ENCODE measurements at places on chromosomes 7 and 10.

DNA sequence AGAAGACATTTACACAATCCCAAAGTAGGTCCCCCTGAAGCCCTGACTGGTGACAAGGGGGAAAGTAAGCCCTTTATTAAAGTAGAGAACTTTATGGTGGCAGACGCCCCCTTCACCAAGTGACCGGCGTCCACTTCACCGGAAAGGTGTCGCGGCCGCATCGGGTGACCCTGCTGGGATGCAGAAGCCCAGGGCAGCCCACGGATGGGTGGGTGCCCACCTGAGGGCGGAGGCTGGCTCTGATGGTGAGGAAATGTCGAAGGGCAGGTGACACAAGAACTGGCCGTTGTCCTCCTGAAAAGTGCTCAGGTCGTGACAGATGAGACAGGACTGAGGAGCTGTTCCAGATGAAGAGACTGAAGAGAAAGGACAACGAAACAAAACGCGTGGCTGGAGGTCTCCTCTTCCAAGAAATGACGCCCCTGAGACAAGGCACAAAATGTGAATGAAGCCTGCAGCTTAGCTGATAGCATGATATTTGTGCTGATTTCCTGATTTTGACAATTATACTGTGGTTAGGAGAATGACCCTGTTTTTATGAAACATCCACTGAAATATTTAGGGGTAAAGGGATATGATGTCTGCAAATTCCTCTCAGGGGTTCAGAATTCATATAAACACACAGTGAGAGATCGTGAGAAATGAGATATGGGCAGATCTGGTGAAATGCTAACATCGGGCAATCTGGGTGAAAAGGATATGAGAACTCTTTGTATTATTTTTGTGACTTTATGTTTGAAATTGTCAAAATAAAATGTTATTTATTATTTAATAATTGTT, 123.9 kb downstream of the PRKAG2 start:
- no peak for DNase-seq

- no peak for DNase-seq
Observed at GRCh38 chr7:155993420-155994278, 181.4 kb upstream of the SHH start.

GRCh38 chr10:116311706-116312490, 12.3 kb upstream of the CCDC172 start:
- no peak for DNase-seq

DNA sequence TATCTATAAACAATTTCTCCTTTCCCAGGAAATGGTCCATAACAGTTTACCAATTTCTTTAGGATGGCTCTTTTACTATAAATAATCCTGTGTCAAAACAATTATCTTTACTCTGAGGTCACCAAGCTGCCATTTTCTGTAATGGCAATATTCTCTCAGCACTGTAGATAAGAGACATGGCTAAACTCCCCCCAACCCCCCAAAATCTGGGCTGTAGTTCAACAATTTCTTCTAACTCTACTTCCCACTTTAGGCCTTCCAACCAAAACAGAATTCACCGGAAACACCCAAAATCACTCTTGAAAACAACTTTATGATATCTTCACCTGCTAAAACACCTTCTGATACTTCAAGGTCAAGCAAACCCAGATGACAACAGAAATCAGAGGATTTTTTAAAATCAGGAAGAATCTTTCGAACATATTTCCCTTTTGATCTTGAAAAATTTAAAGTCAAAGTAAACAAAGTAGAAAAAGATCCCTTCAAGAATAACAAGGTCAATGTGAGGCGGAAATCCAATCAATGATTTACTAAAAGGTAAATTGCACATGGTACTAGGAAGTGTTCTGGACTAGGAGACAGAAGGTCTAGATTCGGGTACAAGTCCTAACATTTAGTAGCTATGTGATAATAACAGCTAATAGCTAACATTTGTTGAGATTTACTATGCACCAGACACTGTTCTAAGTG, 176.8 kb downstream of the CPEB3 start:
- DNase-seq: no peak

GRCh38 chr7:95694334-95694733, 78.0 kb upstream of the DYNC1I1 start:
- no peak for DNase-seq

DNA sequence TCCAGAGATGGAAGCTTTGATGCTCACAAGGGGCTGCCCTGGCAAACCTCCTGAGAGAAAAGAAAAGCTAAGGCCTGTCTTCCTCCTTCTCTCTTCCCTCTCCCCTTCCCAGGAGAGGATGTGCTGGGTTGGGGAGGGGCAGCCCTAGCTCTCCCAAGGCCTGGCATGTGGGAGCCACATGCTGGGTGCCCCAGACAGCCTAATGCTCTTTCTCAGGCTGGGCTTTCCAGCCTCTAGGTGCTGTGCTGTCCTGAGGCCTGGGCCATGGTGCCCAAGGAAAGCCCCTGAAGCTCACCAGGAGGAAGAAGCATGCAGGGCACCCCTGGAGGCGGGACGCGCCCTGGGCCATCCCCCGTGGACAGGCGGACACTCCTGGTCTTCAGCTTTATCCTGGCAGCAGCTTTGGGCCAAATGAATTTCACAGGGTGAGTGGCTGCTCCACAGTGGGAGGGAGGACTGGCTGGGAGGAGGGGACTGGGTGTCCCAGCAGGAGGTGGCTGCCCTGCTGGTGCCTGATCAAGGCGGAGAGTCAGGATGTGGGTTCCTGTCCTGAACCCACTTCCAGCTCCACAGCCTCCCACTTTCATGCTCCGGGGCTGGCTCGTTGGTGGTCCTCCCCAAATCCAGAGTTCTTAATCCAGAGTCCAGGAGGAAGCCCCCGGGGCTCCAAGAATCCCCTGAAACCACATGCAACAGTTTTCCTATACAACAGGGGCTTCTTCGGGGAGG, 1.7 kb downstream of the CPA5 start:
- no peak for DNase-seq

- DNase-seq: no peak
Observed at GRCh38 chr10:87850742-87851205, 12.6 kb downstream of the KLLN start.

GRCh38 chr7:51013218-51013786, 230.6 kb upstream of the GRB10 start:
- DNase-seq: no peak

DNA sequence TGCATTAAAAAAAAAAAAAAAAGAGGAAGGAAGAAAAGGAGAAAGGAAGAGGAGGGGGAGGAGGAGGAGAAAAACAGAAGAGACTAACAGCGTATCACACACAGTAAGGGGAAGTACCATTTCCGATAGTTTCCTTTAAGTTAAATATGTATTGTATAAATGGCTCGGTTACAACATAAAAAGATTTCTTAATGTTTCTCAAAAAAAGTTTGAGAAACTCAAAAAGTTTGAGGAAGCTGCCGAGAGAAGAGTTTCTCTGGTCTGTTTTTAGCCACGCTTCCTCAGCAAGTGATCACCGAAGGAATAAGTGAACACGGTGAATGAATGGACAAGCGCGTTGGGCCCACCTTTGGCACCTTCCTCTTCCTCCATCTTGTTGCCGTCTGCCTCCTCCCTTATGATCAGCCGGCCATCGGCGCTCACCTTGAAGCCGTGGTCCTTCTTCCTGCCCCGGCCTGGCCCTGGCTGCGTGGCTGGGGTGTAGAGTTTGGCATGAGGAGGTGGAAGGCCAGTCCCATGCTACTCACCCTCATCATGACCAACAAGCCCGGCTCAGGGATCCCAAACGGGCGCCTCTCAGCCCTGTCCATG, 31.3 kb upstream of the FRAT2 start:
- no peak for DNase-seq

GRCh38 chr10:119330342-119330741, 123.0 kb downstream of the GRK5 start:
- no peak for DNase-seq

GRCh38 chr7:131890176-131890575, 333.7 kb upstream of the PODXL start:
- DNase-seq: no peak

GRCh38 chr10:84076540-84077195, 62.6 kb upstream of the GHITM start:
- no peak for DNase-seq

GRCh38 chr10:112913661-112914287, 36.3 kb upstream of the TCF7L2 start:
- DNase-seq: no peak

GRCh38 chr7:82015751-82016150, 245.9 kb upstream of the HGF start:
- no peak for DNase-seq

- no peak for DNase-seq
Observed at GRCh38 chr7:32115831-32116230, 45.6 kb upstream of the PDE1C start.

- no peak for DNase-seq
Observed at GRCh38 chr7:64639267-64640001, 26.5 kb upstream of the ZNF107 start.

- DNase-seq: no peak
Observed at GRCh38 chr10:70060389-70060788, 7.7 kb downstream of the MACROH2A2 start.

DNA sequence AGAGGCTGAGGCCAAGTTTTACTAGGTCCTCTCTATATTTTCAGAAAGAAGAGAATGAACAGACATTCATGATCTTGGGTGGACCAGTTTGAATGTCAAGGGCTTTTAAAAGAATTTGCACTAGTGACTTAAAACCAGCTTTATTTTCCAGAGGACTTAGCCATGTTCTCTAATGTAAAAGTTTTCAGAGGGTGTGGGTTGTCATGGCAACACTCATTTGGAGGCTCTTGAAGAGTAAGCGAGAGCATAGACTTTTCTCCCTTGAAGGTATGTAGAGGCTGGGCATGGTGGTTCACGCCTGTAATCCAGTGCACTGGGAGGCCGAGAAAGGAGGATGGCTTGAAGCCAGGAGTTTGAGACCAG, 61.1 kb downstream of the GATA3 start:
- no peak for DNase-seq

GRCh38 chr10:123537188-123537961, 128.8 kb upstream of the GPR26 start:
- DNase-seq: no peak

DNA sequence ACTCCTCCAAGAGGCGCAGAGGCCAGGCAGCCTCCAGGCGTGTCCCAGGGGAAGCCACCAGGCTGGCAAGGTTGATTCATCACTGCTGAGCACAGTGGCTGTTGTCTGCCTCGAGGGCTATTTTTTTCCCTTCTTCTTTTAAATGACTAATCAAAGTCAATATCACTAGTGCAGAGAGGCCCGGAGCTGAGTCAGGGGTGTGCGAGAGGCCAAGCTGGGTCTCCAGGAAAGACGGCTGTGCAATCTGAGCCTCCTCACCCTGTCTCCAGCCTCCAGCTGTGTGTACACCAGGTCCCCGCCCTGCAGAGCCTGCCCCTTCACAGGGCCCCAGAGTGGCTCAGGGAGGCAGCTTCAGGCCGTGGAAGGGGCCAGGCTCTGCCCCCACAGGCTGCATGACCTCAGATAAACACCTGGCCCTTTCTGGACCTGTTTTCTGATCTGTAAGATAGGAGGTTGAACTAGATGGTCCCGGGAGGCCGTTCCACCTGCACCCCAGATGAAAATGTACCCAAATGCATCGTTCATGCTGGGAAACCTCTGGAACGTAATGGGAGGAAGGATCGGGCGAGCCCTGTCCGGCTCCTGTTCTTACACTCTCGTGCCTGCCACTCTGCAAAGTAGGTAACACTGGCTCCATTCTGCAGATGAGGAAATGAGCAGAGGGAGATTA, 3.7 kb downstream of the STX1A start:
- no peak for DNase-seq

DNA sequence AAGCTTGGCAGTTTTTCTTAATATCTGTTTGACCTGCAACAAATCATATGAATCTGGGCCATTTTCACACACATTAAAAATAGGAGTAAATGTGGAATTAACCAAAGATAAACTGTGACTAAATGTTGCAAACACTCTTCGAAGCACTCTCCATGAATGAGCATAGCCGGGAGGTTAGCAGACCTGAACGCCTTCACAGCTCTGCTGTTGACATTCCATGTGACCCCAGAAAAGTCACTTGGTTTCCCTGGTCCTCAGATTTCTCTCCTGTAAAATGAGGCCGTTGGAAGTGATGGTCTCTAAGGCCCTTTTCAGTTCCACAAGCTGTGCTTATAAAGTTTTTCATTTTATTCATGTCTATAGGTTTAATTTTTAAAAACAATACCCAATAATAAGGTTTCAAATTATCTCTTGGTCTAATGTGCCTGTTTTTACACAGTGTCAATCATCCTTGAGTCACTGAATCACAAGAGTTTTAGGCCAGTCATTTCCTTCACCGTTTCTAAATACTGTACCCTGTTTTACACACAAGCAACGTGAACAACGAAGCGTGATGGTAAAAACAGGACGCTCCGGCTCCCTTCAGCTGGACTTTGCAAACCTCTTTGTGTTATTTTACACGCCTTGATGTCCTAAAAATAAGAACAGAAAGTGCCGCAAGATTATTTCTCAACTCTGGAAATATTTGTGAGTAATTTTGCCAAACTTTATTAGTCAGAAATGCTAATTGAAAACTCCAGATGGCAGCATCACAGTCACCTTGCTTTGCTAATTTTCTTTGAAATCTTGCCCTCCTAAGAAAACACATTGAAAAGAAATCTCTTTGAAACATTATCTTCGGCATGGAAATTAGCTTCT, 38.6 kb upstream of the MET start:
- DNase-seq: no peak

- DNase-seq: no peak
Observed at GRCh38 chr10:6617309-6618076, 37.4 kb upstream of the PRKCQ start.

DNA sequence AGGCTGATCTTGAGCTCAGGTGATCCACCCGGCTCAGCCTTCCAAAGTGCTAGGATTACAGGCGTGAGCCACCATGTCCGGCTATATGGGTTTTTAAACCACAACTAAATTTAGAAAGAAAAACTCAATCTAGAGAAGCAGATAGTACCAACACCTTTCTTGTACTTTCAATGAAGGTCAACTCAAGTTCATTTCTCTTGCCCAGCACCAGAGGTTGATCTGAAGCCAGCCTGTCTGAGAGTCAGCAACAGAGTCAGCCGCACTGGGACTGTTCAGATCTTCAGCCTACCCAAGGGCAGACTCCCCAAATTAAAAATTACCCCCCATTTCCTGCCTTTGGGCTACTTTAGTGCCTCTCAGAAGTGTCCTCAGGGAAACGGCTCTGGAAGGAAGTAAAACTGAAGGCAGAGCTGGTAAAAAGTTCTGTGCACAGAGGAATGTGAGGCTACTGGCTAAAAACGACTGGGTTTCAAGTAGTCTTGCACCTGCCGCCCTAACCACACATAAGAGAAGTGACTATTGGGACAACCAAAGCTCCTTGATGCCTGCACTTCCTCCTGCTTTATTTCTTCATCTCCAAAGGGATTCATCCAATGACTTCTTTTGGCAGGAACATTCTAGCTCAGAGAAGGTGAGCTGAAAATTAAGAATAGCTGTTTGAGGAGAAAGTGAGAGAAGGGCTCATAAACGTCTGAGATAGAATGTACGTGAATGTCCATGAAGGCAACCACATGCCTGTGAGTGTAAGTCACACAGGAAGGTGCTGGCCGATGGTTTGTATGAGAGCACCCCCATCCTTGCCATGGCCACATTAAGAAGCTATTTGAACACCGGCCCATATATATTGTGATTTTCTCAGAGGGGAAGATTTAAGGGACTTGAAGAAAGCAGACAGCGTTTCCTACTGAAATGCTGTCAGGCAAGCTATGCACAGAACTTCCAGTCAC, 142.4 kb upstream of the PRR15 start:
- no peak for DNase-seq
